ENCODE measurements at places on chromosomes 5 and 9. TPM values are rescaled to one million over a fixed set of nuclear protein-coding genes. Genes with fewer than 3 reads are reported as not detected.

Gene ZDHHC11
- not detected for total RNA-seq

Gene SRA1
- total RNA-seq = 67.2 TPM

Gene KYAT1
- total RNA-seq = 7.7 TPM

Gene GPX8
- 15.2 TPM for total RNA-seq

Gene SLC12A2
- total RNA-seq = 52.7 TPM

Gene MLLT3
- total RNA-seq = 36.4 TPM

- no peak for DNase-seq
- no peaks in the 10 kb centered on the region for H3K27me3 ChIP-seq
- H3K36me3 ChIP-seq = no peaks in the 10 kb centered on the region
- H3K4me3 ChIP-seq = no peak overlapping the region
- H3K4me1 ChIP-seq = no peaks in the 10 kb centered on the region
These were observed 18.7 kb upstream of the HMHB1 start for GRCh38 chr5:143793249-143793648.

- no peaks in the 10 kb centered on the region for H3K27me3 ChIP-seq
- H3K36me3 ChIP-seq = no peaks in the 10 kb centered on the region
- no peak overlapping the region for H3K4me3 ChIP-seq
- no peak overlapping the region for H3K27ac ChIP-seq
These were observed 10.2 kb upstream of the SLC1A3 start for GRCh38 chr5:36596247-36596646.

- H3K4me3 ChIP-seq = no peak overlapping the region
- no peak for DNase-seq
- no peak overlapping the region for H3K27ac ChIP-seq
- H3K4me1 ChIP-seq = no peaks in the 10 kb centered on the region
These were observed 65.4 kb upstream of the GRAMD2B start for GRCh38 chr5:126357585-126358342.

- no peaks in the 10 kb centered on the region for H3K4me1 ChIP-seq
- H3K4me3 ChIP-seq = no peak overlapping the region
- H3K36me3 ChIP-seq = no peaks in the 10 kb centered on the region
- no peaks in the 10 kb centered on the region for H3K27me3 ChIP-seq
- DNase-seq = no peak
These were observed 74.0 kb upstream of the SLC30A5 start for GRCh38 chr5:69019668-69020375.

DNA sequence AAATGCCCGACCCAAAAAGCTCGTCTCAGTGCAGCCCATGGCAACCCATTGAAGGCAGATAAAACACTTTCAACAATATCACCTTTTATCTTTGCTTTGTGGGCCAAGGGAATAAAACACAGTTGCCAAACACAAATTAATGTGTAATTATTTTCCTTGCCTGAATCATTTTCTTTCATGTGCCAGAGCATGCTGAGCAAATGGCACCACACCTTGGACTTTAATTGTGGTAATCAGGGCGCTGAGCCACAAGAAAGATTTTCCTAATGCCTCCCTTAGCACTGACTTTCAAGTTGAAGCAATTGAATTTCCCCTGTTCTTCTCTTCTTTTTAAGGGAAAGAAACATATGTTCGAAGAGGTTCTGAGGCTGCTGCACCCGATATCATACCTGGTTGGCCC, 297.1 kb upstream of the MSX2 start:
- H3K36me3 ChIP-seq = no peaks in the 10 kb centered on the region
- H3K27ac ChIP-seq = no peak overlapping the region
- H3K4me1 ChIP-seq = no peaks in the 10 kb centered on the region

GRCh38 chr9:33220681-33221567, 19.0 kb upstream of the SPINK4 start:
- H3K27me3 ChIP-seq = no peaks in the 10 kb centered on the region
- no peak overlapping the region for H3K4me3 ChIP-seq
- peaks cover 5% of the 10 kb centered on the region for H3K4me1 ChIP-seq
- no peaks in the 10 kb centered on the region for H3K36me3 ChIP-seq

- H3K4me1 ChIP-seq = no peaks in the 10 kb centered on the region
- no peaks in the 10 kb centered on the region for H3K36me3 ChIP-seq
- no peak for DNase-seq
- no peak overlapping the region for H3K4me3 ChIP-seq
These were observed 11.8 kb upstream of the UBE2QL1 start for GRCh38 chr5:6436715-6437331.

- H3K27me3 ChIP-seq = no peaks in the 10 kb centered on the region
- H3K4me3 ChIP-seq = no peak overlapping the region
- H3K4me1 ChIP-seq = no peaks in the 10 kb centered on the region
- H3K27ac ChIP-seq = no peak overlapping the region
- DNase-seq = peak; percentile 66
These were observed 263.2 kb downstream of the COX7C start for GRCh38 chr5:86880785-86881492.

DNA sequence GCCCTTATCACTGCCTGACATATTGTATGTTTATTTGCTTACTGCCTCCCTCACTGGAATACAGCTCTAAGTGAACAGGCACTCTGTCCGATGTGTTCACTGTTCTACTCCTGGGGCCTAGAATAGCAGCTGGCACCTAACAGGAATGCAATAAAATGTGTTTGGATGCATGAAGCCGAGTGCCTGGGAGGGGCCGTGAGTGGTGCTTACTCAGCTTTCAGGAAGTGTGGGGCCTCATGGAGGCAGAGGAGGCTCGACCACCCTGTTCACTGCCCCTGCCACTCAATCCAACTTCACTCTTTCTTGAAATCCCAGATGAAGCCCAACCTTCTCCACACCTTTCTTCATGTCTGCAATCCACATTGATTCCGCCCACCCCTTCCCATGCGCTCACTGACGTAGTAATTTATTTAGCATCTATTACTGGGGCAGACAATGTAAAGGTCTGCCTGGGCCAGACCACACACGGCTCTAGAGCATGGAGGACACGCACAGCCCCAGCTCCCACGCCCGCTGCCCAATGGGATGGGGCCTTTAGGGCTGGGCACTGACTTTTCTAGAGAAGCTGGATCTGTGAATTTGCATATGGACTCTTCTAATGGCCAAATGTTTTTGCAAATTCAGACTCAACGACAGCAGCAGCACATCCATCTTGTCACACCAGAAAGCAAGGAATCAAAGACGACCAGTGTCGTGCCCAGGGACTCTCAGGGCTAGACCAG, 21.3 kb downstream of the TBC1D9B start:
- H3K36me3 ChIP-seq = no peaks in the 10 kb centered on the region
- H3K27me3 ChIP-seq = no peaks in the 10 kb centered on the region
- DNase-seq = no peak
- no peak overlapping the region for H3K4me3 ChIP-seq

DNA sequence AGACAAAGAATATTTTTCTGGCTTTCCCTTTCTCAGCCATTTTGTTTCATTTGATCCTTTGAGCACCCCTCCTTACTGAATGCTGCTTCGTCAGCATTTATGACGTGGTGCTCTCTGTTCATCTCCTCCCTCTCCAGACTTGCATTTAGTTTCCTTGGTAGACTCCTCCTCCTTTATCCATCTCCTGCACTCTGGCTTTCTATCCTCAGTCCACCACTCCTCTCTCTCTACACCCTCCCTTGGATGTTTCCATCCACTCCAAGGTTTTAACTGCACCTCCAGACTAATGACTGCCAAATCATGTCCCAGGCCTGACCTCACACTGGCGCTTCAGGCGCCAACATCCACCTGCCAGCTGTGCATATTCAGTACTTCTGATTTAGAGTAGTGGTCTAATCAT, 245.4 kb downstream of the RAB3C start:
- H3K36me3 ChIP-seq = no peaks in the 10 kb centered on the region
- no peak overlapping the region for H3K4me3 ChIP-seq
- H3K4me1 ChIP-seq = no peaks in the 10 kb centered on the region
- H3K27me3 ChIP-seq = no peaks in the 10 kb centered on the region

DNA sequence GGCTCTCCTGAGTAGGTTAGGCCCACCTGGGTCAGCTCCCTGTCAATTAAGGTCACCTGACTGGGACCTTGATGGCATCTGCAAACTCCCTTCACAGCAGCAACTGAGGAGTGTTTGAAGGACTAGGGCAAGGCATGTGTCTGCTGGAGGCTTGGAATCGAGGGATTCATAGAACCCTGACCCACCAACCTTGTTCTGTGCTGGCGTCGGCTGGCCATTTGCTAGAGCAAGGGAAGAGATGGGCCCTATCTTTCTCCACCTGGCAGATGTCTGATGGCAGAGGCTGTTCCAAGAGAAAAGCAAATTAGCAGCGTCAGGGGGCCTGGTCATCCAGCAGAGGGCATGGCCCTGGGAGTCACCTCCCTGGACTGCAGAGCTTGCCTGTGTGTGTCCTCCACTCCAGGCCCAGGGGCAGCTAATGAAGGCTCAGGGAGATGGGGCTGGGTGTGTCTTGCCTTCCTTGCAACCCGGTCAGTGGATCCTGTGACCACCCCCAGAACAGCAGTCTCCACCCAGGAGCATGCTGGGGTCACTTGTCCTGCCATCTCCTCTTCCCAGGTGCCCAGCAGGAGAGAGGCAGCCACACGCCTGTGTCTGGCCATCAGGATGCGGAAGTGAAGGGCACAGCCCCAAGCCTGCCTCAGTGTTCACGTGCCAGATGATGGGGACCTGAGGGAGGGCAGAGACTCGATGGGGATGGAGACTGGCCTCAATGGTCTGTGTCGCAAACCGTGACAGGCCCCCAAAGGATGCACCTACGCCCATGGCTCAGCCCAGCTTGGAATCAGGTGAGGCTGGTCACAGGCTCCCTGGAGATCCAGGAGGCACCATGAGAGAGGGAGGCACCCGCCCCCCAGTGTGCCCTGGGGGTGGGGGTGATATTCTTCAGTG, 53.9 kb downstream of the BARX1 start:
- no peaks in the 10 kb centered on the region for H3K27me3 ChIP-seq
- no peak overlapping the region for H3K4me3 ChIP-seq
- DNase-seq = no peak
- no peaks in the 10 kb centered on the region for H3K36me3 ChIP-seq

DNA sequence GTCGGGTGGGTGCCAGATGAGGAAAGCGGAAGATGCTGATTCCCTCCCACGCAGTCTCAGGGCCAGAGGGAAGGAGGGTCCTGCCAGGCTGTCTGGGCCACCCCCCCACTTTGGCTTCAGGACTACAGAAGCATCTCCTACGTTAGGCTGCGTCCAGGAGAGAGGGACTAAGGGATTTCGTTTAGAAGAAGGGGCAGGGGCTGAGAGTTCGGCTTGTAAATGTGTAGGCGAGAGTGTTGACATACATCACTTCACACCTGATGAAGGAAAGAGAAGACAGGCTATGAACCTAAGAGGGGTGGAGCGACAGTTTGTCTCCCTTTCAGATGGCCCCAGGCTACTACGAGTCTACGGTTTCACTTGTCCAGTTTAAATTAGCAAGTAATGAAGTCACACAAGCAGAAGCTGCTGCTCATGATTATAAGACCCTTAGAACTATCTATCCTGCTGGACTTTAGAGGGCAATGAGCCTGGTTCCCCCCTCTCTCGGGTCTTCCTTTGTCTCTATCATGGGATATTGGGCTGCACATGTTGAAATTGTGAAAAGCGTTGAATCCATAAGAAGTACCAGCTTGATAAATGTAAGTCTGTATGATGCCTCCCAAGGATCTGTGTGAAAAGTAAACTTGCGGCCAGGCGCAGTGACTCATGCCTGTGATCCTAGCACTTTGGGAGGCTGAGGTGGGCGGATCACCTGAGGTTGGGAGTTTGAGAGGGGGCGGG, 193.0 kb downstream of the AOPEP start:
- peaks cover 43% of the 10 kb centered on the region for H3K4me1 ChIP-seq
- H3K27me3 ChIP-seq = no peaks in the 10 kb centered on the region
- H3K36me3 ChIP-seq = no peaks in the 10 kb centered on the region
- peak; percentile 51 for DNase-seq
- H3K4me3 ChIP-seq = no peak overlapping the region

DNA sequence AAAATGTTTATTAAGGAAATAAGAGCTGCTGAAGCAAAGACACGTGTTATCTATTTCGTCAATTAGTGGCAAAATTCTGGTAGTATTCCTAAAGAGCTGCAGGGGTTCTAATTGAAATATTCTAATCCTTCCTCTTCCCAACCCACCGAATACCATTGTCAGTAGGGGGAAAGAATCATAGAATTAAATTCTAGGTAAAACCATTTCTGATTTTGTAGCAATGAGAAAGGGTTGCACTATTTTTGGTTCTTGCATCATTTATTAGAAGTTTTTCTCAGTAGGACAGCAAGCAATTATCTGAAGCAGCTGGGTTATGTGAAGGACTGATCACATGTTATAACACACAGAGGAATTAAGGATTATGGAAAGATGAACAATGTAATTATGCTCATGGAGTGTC, 80.3 kb upstream of the SEMA6A start:
- no peaks in the 10 kb centered on the region for H3K4me1 ChIP-seq
- H3K27me3 ChIP-seq = no peaks in the 10 kb centered on the region
- no peak for DNase-seq
- no peaks in the 10 kb centered on the region for H3K36me3 ChIP-seq
- H3K4me3 ChIP-seq = no peak overlapping the region
- no peak overlapping the region for H3K27ac ChIP-seq

DNA sequence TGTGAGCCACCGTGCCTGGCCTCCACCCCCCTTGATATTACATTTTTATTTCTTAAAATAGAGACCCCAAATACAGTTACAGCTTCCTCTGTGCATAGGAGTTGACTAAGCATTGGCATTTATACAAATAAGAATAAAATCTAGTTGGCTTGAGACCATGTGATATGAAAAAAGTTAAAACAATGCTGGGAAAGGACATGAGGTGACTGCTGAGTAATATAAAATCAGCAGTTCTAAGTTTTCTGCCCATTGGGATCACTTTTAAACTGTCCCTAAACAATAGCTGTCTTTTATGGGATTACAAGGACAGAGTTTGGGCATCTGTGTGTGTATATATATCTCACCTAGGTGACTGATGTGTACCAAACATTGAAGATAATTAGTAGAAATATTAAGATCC, 96.6 kb downstream of the UBE2R2 start:
- no peaks in the 10 kb centered on the region for H3K36me3 ChIP-seq
- no peak overlapping the region for H3K4me3 ChIP-seq
- DNase-seq = no peak
- no peaks in the 10 kb centered on the region for H3K4me1 ChIP-seq
- no peaks in the 10 kb centered on the region for H3K27me3 ChIP-seq

- H3K4me3 ChIP-seq = no peak overlapping the region
- no peak overlapping the region for H3K27ac ChIP-seq
- no peaks in the 10 kb centered on the region for H3K4me1 ChIP-seq
- H3K36me3 ChIP-seq = no peaks in the 10 kb centered on the region
- DNase-seq = no peak
These were observed 31.7 kb downstream of the BASP1 start for GRCh38 chr5:17249029-17249634.

DNA sequence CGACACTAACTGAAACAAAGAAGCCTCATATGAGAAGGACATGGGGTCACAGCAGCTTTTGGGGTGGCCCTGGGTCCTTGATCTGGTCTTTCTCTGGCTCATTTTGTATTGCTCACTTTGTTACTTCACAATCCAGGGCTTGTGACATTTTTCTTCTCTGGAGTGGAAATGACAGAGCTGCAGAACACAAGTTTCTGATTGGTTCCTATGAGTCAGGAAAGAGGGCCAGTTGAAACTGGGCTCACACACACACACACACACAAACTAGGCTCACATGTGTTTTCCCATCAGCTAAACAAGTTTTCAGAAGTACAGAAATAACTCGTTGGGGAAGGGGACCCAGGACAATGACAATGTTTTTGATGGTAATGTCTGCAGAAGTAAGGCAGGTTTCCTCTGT, 54.3 kb downstream of the TMC1 start:
- DNase-seq = no peak
- peak overlapping the region; percentile 13 for H3K27ac ChIP-seq
- H3K27me3 ChIP-seq = no peaks in the 10 kb centered on the region
- H3K4me3 ChIP-seq = no peak overlapping the region
- H3K36me3 ChIP-seq = no peaks in the 10 kb centered on the region

GRCh38 chr5:127486471-127486870, 31.0 kb upstream of the PRRC1 start:
- no peaks in the 10 kb centered on the region for H3K36me3 ChIP-seq
- H3K4me1 ChIP-seq = no peaks in the 10 kb centered on the region
- H3K27ac ChIP-seq = no peak overlapping the region
- no peak for DNase-seq

All from adrenal gland (tissue), 19 donors.